ENCODE measurements at places on chromosomes 4 and X.

- DNase-seq, result no peak
Measured at GRCh38 chrX:67612231-67612630, 68.4 kb downstream of the AR start.

- DNase-seq, result no peak
Measured at GRCh38 chrX:106649523-106650428, 38.0 kb downstream of the RADX start.

DNA sequence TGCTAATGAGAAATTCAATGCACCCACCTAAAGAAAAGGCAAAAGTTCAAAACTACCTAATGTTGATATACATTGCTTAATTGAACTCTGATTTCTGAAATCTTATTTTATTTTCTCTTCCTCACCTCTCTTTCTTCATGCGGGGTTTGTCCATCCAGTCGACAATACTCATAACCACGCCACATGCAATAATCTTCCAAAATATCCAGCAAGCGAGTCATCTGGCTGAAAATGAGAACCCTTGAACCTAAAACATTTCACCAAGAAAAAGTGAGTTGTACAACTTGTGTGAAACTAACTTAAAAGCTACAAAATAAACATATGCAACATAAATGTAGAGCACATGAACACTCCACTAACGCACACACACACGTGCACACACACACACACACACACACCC, 26.7 kb downstream of the SMARCA1 start:
- peak; percentile 30 for DNase-seq

DNA sequence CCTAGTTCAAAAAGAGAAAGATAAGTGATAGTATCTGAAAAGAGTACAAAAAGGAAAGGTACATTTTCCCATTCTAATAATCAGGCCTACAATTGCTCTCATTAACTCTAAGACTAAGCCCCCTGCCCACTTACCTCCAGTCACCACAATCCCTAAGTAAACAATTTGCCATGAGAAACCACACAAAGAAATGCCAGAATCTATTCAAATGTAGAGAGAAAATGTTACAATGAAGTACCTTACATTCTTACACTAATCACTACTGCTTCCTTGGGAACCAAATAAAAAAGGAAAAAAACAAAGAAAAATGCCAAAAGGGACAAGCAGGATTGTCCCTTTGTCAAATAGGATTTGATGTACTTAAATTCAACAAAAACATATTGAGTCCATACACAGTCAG, 188.2 kb upstream of the NRK start:
- DNase-seq, result no peak

GRCh38 chr4:33060674-33061542, 2340.7 kb downstream of the PCDH7 start:
- DNase-seq, result no peak

DNA sequence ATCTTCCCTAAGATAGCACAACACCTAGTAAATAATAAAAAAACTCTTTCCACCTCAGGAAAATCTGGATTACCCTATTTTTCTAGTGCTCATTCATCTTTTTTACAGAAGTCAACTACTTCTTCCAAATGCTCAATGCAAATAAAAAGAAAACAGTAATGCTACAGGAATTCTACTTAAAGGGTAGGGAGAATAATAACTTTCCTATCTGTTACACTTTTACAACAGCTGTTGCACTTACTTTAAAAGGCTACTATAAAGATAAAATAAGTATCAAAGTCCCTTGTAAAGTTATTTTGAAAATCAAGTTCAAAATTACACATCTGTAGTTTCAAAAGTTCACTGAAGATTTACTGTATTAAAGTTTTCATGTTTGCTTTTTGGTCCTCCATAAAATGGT, 37.6 kb downstream of the THOC2 start:
- DNase-seq, result no peak

GRCh38 chrX:64885850-64886249, 90.4 kb downstream of the ZC4H2 start:
- peak; percentile 2 for DNase-seq

GRCh38 chr4:84796394-84796793, 170.1 kb downstream of the WDFY3 start:
- no peak for DNase-seq

DNA sequence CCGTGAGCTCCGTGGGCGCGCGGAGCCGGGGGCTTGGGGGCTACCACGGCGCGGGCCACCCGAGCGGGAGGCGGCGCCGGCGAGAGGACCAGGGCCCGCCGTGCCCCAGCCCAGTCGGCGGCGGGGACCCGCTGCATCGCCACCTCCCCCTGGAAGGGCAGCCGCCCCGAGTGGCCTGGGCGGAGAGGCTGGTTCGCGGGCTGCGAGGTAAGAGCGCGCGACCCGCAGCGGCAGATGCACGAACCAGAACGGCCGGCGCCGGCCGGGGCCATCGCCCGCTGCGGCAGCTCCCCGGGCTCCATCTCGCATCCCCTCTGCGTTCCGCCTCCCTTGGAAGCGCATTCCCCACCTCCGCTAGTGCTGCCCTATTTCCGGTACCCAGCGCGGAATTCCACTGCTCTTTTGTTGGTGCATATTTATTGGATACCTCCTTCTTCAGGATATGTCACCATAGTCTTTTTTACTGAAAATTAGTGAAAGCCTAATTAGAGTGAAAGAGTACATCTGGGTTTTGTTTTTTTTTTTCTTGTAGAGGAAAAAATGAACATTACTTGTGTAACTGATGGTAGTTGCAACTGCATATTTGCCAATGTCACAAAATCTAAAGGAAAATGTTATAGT, 797 bp downstream of the PKD2 start:
- DNase-seq, result peak; percentile 62

DNA sequence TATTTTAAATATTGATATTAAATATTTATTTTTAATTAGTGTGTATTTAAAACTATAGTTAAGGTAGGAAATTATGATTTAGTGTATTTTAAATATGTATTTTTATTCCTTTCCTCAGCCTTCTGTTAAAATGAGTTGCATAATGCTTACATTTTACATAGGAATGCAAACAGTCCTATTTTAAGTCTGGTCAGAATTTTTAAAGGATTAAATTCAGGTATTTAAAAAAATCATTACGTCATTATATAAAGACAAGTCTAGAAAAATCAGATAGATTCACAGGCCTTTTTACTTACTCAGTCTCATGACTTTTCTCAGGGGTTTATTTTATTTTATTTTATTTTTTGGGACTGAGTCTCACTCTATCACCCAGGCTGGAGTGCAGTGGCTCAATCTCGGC, 50.4 kb upstream of the RPA4 start:
- no peak for DNase-seq

DNA sequence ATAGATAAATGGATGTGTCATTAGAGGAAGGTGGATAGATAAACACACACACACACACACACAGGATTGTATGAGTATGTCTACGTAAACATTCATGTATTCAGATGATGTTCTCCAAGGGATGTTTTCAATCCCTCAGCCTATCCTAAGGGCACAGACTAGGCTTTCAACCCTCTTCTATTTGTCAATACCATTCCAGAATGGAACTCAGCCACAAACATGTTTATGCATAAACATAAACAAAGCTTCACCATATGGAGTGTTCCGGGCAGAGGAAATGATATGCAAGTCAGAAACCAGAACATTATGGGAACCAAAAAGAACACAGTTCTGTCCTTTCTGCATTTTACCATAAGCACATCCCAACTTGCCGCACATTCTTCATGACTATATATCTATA, 25.0 kb downstream of the CRMP1 start:
- no peak for DNase-seq

- DNase-seq, result no peak
Measured at GRCh38 chrX:137549851-137550664, 15.9 kb upstream of the ZIC3 start.

- no peak for DNase-seq
Measured at GRCh38 chrX:130285069-130285620, 16.4 kb upstream of the ZNF280C start.

DNA sequence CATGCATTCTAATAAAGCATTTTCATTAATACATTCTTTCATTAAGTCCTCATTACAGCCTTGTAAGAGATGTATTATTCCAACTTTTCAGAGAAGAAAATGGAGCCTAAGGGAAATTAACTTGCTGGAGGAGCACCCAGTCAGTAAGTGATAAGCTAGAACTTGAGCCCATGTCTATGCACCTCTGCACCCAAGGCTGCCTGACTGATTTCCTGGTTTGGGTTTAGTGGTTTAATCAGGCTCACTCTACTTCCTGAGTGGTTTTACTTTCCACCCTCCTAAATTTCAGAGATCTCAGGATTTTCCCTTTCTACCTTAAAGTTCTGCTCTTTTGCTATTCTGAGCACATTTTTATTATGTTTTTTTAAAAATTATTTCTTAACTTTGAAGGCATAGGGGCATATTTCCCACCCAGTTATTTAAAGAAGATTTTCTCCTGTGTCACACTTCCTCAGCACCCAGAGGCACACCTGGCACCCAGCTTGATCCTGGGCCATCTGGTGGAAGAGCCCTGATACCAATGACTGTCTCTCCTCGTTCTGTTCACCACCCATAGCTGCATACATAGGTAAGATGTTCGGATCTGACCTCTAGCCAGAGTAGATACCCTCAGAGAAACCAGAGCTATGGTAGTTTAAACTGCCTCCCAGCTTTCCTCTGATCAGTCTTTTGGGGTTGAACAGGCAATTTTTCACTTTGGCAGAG, 10.4 kb downstream of the CORIN start:
- DNase-seq, result no peak

GRCh38 chrX:38154818-38155217, 65.9 kb downstream of the SRPX start:
- DNase-seq, result peak; percentile 9

DNA sequence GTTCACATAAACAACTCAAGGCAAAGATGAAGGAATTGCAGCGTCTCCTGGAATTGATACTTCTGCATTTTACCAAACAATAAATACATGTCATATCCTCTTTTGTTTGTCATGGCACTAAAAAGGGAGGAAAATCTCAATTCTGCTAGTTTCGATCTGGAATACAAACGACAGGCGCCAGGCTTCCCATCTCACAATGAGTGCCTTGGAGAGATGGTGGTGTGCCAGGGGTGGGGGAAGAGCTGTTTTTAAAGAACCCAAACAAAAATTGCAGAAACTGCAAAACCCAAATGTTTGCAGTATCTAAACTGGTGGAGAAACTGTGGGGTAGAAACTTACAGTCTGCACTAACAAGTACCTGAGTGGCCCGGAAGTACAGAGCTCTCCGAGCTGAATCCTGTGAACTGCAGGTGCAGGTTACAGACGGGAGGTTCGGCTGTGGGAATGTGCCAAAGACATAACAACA, 53.0 kb upstream of the KLF3 start:
- DNase-seq, result no peak

- DNase-seq, result no peak
Measured at GRCh38 chrX:132093239-132093860, 34.5 kb downstream of the FRMD7 start.

DNA sequence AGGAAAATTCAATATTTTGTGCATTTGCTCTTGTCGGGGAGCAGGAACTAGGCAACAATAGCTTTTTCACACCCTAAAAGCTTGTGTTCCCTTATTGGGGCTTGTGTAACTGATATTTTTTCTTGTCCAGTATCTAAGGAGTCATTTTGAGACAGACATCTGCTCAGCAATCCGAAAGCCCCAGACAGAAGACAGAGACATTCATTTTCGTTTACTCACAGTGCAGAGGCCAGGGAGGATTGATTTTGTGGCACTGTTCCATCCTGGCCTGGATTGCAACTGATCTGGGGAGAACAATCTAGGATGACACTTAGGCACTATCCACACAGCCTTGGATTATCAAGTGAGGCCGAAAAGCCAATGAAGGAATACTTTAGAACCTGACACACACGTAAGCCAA, 27.4 kb upstream of the PLAC1 start:
- DNase-seq, result peak; percentile 29

GRCh38 chrX:2748171-2748814, 3.5 kb upstream of the XG start:
- DNase-seq, result no peak

DNA sequence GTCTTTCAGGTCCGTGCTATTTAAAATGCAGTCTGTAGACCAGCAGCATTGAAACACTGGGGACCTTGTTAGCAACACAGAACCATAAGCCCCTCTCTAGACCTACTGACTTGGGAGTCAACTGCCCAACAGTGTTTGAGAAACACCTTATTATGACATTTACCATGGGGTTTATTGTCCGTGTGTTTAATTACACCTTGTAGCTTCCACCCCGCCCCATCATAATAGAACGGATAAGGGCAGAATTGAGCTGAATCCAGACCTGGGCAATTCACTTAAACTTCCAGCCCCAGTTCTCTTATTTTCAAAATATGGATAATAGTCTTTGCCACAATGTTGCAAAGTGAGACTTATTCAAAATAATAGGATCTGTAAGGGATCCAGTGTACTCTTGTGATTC, 30.6 kb upstream of the CLNK start:
- DNase-seq, result no peak

- no peak for DNase-seq
Measured at GRCh38 chr4:139633195-139633594, 32.4 kb upstream of the MGST2 start.

GRCh38 chr4:40524366-40525041, 105.2 kb downstream of the RBM47 start:
- DNase-seq, result no peak

DNA sequence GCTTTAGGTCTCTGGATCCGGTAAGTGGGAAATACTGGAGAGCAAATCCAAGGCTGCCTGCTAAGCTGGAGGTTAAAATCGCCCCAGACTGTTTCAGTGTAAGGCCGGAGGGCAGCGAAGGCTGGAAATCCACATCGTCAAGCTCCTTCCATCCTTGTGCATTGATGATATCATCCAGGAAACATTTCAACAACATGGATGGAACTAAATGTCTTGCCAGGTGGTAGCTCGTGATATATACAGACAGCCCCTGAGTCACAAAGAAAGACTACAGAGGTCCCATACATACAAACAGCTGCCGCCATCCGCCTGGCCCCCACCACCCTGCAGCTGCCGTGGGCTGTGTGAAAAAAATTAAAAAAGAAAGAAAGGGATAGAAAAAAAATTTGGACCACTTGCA, 148.9 kb upstream of the RBPJ start:
- no peak for DNase-seq

- no peak for DNase-seq
Measured at GRCh38 chrX:87727620-87728019, 210.0 kb downstream of the KLHL4 start.

- no peak for DNase-seq
Measured at GRCh38 chr4:37422102-37422501, 177.6 kb downstream of the NWD2 start.

- DNase-seq, result no peak
Measured at GRCh38 chrX:77415882-77416281, 31.3 kb upstream of the FGF16 start.

GRCh38 chr4:602559-602942, 22.8 kb upstream of the PDE6B start:
- no peak for DNase-seq
